ENCODE measurements at places on chromosomes 7 and 10. TPM values are rescaled to one million over a fixed set of nuclear protein-coding genes. Genes with fewer than 3 reads are reported as not detected.

NANOS1 gene
- 0.28 TPM for total RNA-seq

HMX2 gene
- not detected for total RNA-seq

PDK4 gene
- not detected for total RNA-seq

LEP gene
- total RNA-seq, result not detected

LCOR gene
- total RNA-seq, result 27.8 TPM

ZNF365 gene
- total RNA-seq, result not detected

PON1 gene
- total RNA-seq, result not detected

TRPV6 gene
- total RNA-seq, result not detected

PVRIG gene
- total RNA-seq, result 63.2 TPM

PRSS1 gene
- total RNA-seq, result not detected

SLC26A5 gene
- total RNA-seq, result not detected

STEAP1 gene
- total RNA-seq, result not detected

RAB19 gene
- total RNA-seq, result 7.3 TPM

WAC gene
- total RNA-seq, result 128 TPM

OR2A5 gene
- total RNA-seq, result not detected

GRID1 gene
- total RNA-seq, result not detected

TMEM270 gene
- total RNA-seq, result not detected

CPEB3 gene
- 4.3 TPM for total RNA-seq

MIOS gene
- 38.7 TPM for total RNA-seq

SLIT1 gene
- total RNA-seq, result 1.5 TPM

SPDYE16 gene
- total RNA-seq, result 0.52 TPM

ADCYAP1R1 gene
- total RNA-seq, result not detected

AKR1C8 gene
- total RNA-seq, result 0.14 TPM

FKBP6 gene
- total RNA-seq, result not detected

TDRD1 gene
- 0.15 TPM for total RNA-seq

Data from activated CD8-positive, alpha-beta memory T cell treated with anti-CD3 and anti-CD28 coated beads, Interleukin-2, amount 10 ng/mL, durations not matched to agents 7 days and 5 days (primary cell).